Fibroblast of mammary gland (primary cell): ENCODE measurements at places on chromosomes 2 and 18.

DNA sequence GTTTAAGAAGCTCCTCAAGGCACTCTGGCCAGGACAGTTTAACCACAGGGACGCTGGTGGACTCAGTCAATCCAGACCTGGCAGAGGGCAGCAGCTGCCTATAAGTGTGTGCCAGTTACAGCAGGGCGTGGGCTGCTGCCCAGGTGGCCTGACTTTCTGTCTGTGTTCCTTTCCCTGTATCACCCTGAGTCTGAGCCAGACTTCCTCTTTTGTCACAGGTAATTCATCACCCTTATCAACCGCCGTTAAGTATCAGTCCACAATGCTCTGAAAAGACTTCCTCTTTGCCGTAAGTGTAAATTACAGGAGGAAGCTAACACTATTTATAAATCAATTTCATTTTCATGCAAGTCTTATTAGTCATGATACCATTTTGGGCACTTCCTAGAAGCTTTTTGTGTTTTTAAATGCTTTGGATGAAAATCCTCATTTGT lies 7.0 kb downstream of the LPIN1 start:
- no peak for DNase-seq

DNA sequence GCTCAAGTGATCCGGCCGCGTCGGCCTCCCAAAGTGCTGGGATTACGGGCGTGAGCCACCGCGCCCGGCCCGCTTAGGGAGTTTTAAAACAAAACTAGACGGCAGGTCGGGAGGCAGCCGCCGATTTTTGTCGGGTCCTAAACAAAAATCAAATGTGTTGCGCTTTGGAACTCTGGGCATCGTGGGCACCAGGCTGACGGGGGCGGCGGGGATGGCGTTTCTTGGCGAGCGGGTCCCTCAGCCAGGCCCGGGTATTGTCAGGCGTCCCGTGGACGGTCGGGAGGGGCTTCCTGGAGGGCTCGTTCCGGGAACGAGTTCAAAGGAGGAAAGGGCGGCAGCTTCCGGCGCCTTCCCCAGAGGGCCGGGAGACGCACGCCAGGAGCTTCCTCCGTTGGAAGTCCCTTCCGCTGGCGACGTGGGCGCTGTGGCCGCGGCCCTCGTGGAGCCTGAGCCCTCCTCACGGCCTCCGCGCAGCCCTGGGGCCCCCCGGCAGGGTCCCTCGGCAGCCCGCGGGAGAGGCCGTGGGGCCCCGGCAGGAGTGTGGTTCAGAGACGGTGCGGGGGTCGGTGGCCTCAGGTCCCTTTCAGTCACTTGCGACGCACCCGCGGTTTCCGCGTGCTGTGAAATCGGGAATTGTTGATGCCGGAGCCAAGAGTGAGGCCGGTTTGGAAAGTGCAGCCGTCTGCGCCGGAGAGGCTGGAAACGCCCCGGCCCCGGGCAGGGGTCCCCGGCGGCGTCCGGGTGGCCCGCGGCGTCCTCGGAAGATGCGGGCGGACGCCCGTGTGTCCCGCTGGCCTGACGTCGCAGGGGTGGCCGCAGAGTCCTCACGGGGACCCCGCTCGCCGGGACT lies 59.3 kb downstream of the EMILIN2 start:
- DNase-seq, result peak; percentile 26

DNA sequence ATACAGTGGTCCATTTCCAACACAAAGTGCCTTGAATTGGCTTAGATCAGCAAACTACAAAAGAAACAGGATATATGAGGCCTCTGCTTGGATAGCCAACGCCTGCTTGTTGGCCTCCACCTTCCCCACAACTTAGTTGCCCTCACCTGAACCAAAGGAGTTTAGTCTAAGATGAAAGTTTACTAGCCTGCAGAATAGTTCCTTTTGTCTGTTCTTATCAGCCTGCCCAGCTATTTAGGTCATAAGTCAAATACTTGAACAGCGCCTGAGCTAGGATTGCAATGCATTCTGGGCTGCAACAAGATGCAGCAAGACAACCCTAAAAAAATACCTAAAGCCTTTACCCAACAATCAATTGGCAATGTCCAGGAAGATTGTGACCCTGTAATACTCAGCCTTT lies 13.1 kb upstream of the EPG5 start:
- no peak for DNase-seq

GRCh38 chr2:130190237-130190636 lies 8.0 kb downstream of the TUBA3E start:
- no peak for DNase-seq

- DNase-seq, result peak; percentile 82
These were observed 977 bp downstream of the SLC8A1 start for GRCh38 chr2:40450796-40451430.

GRCh38 chr2:237217995-237218616 lies 132.4 kb downstream of the COPS8 start:
- no peak for DNase-seq

GRCh38 chr2:230790981-230791380 lies 73.8 kb upstream of the ITM2C start:
- DNase-seq, result peak; percentile 39

- DNase-seq, result no peak
These were observed 46.1 kb upstream of the SH3BP4 start for GRCh38 chr2:234905547-234906265.

DNA sequence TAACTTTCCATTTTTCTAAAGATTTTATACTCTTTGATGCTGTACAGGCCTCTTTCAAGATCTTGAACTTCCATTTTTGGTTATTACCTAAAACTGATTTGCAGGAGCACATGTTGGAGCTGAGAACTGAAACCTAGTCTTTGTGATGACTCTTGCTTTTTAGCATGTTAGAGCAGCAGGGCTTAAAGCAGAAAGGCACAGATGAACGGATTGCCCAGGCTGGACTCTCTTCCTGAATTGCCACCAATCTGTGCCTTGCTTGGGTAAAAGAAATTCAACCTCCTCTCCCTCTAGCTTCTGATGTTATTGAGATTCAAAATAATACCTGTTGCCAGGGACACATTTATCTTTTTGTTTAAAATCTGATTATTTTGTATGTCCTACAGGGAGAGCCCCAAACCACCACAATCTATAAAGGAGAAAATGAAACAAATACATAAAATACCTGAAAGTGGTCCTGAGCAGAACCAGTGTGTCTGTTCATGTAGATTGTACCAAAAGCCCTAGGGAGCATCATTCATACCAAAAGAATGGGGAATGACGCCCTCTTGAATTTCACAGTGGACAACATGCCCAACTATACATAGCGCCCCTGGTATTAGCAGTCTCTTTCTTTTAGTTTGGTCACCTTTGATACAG lies 277.0 kb upstream of the MAP2 start:
- no peak for DNase-seq

DNA sequence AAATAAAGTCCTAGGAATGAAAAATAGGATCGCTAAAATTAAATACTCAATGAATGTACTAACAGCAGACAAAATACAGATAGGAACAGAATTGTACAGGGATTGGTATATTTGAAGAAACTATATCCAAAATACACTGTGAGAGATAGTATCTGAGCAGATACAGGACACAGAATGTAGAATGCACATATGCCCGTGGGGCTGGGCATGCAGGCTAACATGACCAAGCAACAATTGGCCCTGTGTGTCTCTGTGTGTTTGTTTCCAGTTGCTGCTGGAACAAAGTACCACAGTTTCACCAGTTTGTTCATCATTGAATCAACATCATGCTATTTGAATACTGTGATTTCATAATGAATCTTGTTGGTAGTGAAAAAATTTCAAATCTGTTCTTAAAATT lies 127.6 kb downstream of the PMAIP1 start:
- no peak for DNase-seq

DNA sequence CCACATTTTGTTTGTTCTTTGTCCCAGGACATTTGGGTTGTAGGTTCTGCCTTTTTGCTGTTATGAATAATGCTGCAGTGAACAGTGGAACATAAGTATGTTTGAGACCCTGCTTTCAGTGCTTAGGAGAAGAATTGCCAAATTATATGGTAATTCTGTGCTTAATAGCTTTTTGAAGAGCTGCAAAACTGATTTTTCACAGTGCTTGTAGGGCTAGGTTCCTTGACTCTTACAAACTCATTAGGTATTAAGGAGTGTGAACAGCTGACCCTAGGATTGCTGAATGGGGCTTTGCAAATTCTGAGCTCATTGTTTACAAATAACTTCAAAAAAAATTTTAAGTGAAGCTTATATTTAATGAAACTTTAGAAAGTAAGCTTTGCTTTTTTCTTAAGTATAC lies 154.2 kb downstream of the LTBP1 start:
- DNase-seq, result no peak

DNA sequence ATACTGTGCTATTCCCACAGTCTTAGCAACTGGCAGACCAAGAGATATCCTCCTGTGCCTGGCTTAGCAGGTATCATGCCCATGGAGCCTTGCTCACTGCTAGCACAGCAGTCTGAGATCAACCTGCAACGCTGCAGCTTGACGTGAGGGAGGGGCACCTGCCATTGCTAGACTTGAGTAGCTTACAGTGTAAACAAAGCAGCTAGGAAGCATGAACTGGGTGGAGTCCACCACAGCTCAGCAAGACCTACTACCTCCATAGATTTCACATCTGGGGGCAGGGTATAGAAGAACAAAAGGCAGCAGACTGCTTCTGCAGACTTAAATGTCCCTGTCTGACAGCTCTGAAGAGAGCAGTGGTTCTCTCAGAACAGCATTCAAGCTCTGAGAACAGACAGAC lies 74.8 kb downstream of the AKAIN1 start:
- no peak for DNase-seq

DNA sequence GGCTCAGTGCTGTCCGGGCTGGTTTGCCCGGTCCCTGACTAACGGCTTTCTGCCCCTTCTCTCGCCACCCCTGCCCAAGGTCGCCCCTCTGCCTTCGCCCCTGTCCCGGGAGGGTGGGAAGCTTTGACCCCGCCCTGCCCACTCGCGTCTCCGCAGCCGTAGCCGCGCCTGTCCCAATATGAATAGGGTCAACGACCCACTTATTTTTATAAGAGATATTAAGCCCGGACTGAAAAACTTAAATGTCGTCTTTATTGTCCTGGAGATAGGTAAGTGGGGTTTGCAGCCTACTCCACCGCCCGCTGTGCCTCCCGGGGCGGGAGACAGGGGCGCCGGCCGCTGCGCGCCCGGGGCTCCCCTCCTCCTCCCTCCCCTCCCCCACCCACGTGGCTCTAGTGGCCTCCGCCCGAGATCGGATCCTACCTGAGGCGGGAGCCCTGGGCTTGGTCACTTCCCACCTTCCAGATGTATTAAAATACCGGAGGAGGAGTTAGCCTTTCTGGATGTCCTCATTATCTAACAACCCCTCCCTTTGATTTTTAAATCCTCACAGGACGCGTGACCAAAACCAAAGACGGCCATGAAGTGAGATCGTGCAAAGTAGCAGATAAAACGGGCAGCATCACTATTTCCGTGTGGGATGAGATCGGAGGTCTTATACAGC lies 633 bp downstream of the NABP1 start:
- DNase-seq, result no peak

GRCh38 chr2:102238039-102238756 lies 51.4 kb downstream of the IL1RL2 start:
- peak; percentile 88 for DNase-seq

- no peak for DNase-seq
These were observed 24.7 kb downstream of the TLK1 start for GRCh38 chr2:171136024-171136423.

- DNase-seq, result no peak
These were observed 15.4 kb downstream of the UBE2F start for GRCh38 chr2:237982039-237982725.

GRCh38 chr2:142867136-142867535 lies 10.3 kb upstream of the KYNU start:
- DNase-seq, result no peak

DNA sequence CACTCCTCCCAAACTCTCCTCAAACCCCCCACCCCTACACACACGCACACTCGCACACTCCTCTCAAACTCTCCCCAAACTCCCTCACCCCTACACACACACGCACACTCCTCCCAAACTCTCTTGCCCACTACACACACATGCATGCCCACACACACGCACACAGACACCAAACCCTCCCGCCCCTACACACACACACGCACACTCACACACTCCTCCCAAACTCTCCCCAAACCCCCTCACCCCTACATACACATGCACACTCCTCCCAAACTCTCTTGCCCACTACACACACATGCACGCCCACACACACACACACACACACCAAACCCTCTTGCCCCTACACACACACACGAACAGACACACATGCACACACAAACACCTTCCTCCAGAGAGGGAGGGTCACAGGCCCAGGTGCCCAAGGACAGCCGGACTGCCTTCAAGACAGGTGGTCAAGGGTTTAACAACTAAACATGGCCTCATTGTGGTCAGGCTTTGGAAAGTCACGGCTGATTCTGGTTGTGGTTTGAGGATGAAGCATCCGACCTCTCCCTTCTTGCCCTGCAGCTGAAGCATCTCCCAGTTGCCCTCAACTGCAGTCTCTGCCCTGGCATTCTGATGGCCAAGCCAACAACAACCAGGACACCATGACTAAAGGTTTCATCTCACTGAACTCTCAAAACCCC lies 72.3 kb upstream of the SNTG2 start:
- DNase-seq, result no peak

DNA sequence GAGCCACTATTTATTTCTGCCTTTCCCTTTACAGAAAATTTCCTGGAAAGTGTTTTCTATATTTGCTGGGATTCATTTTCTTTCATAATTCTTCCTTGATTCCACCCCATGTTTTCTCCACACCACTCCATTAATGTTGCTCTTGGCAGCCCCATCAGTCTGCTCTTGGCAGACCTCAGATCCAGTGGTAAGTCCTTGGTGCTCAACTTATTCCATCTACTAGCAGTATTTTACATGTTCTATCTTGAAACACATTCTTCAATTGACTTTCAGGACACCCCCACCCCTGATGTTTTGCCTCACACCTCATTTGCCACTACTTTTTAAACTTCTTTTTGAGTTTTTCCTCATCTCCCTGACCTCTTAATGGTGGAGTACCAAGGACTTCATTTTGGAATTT lies 65.0 kb downstream of the HNMT start:
- peak; percentile 42 for DNase-seq

GRCh38 chr18:30613467-30613801 lies 429.1 kb downstream of the DSC3 start:
- no peak for DNase-seq
